Lower lobe of right lung (tissue), 2 donors: ENCODE measurements at places on chromosomes 1 and 21. TPM values are rescaled to one million over a fixed set of nuclear protein-coding genes. Genes with fewer than 3 reads are reported as not detected.

DNA sequence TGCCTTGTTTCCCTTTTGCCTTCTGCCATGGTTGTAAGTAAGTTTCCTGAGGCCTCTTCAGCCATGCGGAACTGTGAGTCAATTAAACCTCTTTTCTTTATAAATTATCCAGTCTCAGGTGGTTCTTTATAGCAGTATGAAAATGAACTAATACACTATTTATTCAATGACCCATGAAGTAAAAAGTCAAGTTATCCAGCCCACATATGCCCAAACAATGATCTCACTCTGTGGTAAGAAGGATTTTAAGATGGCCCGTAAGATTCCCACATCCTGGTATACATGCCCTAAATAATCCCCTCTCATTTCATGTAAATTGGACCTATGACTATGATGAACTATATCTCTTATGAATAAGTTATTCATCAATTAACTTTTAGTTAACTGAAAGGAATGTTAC, 1008.3 kb upstream of the B3GALT2 start:
- no peak for DNase-seq
- H3K4me3 ChIP-seq, result no peak overlapping the region
- no peak overlapping the region for H3K27ac ChIP-seq
- no peaks in the 10 kb centered on the region for H3K36me3 ChIP-seq
- no peaks in the 10 kb centered on the region for H3K27me3 ChIP-seq

DNA sequence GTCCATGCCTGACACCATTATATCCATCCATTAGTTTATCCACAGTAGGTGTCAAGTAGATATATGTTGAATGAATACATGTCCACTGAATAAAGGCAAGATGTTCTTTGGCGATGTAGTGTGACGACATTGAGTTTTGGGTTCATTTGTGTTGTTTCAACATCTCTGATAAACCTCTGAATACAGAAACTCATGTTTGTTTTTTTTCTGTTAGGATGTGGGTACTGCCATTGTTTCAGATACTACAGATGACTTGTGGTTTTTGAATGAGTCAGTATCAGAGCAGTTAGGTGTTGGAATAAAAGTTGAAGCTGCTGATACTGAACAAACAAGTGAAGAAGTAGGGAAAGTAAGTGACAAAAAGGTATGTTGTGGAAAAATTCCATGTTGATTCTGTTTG, 28.1 kb downstream of the MDM4 start:
- no peak overlapping the region for H3K4me3 ChIP-seq
- H3K27ac ChIP-seq, result no peak overlapping the region

GRCh38 chr1:208077232-208078075, 166.5 kb upstream of the CD34 start:
- H3K27me3 ChIP-seq, result no peaks in the 10 kb centered on the region
- no peak overlapping the region for H3K4me3 ChIP-seq
- DNase-seq, result no peak
- H3K27ac ChIP-seq, result peak overlapping the region; percentile 1

GRCh38 chr1:173866413-173867115, 1.2 kb downstream of the GAS5 start:
- peaks cover 51% of the 10 kb centered on the region for H3K36me3 ChIP-seq
- DNase-seq, result no peak
- H3K4me1 ChIP-seq, result peaks cover 51% of the 10 kb centered on the region
- H3K4me3 ChIP-seq, result peak overlapping the region; percentile 86
- H3K27me3 ChIP-seq, result no peaks in the 10 kb centered on the region

DNA sequence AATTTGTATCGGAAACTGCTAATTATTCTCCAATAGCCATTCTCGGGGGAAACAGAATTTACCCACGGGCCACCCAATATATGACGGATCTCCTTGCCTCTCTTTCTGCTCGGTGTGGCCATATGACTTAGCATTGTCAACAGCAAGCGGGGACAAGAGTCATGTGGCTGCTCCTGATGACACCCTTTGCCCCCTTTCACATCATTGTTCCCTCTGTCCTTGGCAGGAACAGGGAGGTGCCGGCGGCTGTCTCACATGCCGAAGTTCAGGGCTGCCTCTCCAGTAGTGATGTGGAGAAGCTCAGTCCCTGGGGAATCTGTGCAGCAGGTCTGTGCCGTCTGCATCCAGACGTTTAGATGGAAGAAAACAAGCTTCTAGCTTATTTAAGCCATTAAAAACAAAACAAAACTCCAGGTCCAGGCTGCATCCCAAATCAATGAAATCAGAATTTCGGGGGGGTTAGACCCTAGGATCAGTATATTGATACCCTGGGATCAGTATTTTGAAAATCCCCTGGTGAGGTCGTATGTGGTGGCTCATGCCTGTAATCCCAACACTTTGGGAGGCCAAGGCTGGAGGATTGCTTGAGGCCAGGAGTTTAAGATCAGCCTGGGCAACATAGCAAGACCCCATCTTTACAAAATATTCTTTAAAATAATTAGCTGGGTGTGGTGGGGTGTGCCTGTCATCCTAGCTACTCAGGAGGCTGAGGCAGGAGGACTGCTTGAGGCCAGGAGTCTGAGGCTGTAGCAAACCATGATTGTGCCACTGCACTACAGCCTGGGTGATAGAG, 10.8 kb downstream of the MYOM3 start:
- no peaks in the 10 kb centered on the region for H3K36me3 ChIP-seq
- no peak overlapping the region for H3K27ac ChIP-seq
- no peaks in the 10 kb centered on the region for H3K4me1 ChIP-seq
- no peak overlapping the region for H3K4me3 ChIP-seq
- H3K27me3 ChIP-seq, result no peaks in the 10 kb centered on the region

DNA sequence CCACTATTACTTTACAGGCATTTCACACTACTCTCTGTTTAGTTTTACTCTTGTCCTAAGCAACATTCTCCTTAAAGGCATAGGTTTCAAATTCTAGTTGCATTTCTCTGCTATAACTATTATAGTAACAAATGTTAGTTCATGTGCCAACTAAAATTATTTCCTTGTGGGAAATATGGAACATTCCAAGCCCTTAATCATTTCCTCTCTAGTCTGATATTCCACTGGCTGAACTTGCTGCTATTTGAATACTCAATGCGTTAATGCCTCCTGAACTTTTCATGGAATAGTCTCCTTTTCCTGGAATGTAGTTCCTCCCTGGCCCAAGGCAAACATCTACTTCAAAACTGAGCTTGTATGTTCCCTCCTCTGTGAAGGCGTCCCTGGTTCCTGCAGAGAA, 19.3 kb upstream of the TBX19 start:
- H3K4me3 ChIP-seq, result no peak overlapping the region

The ID3 gene
- 137 TPM for total RNA-seq

The SOX13 gene
- total RNA-seq, result 57.8 TPM

The SASS6 gene
- 3.0 TPM for total RNA-seq

The APOBEC4 gene
- total RNA-seq, result 3.0 TPM

The KLF17 gene
- 0.47 TPM for total RNA-seq

The S100A1 gene
- 0.71 TPM for total RNA-seq
